Testis (tissue), 5 donors: ENCODE measurements at places on chromosomes 16 and 17. TPM values are rescaled to one million over a fixed set of nuclear protein-coding genes. Genes with fewer than 3 reads are reported as not detected.

INCA1 gene
- 53.0 TPM for total RNA-seq

SHISA9 gene
- total RNA-seq, result 0.68 TPM

NPIPB6 gene
- total RNA-seq, result 16.7 TPM

CSH2 gene
- not detected for total RNA-seq

TUBG2 gene
- 57.5 TPM for total RNA-seq

CCL17 gene
- total RNA-seq, result not detected

ZNF624 gene
- 17.8 TPM for total RNA-seq

TAC4 gene
- total RNA-seq, result not detected

TMEM235 gene
- not detected for total RNA-seq
